ENCODE measurements at places on chromosomes 13 and 19. TPM values are rescaled to one million over a fixed set of nuclear protein-coding genes. Genes with fewer than 3 reads are reported as not detected.

Gene ACER1
- total RNA-seq = not detected

Gene NLRP7
- not detected for total RNA-seq

Gene ZNF793
- total RNA-seq = 0.73 TPM

Gene PSG2
- total RNA-seq = not detected

Gene COMP
- 0.37 TPM for total RNA-seq

Gene POP4
- 89.7 TPM for total RNA-seq

Gene ZGLP1
- 0.37 TPM for total RNA-seq

Gene HSPH1
- 57.7 TPM for total RNA-seq

Gene PLPP2
- total RNA-seq = 9.6 TPM

Gene CBARP
- total RNA-seq = 2.9 TPM

Gene MCEMP1
- total RNA-seq = not detected

Gene CTXN1
- 0.73 TPM for total RNA-seq

Gene NKG7
- total RNA-seq = not detected

Gene DOCK9
- 18.0 TPM for total RNA-seq

Gene POU2F2
- total RNA-seq = 0.37 TPM

Gene SOX1
- not detected for total RNA-seq

Gene RSPH6A
- 0.39 TPM for total RNA-seq

Gene CEACAM3
- not detected for total RNA-seq

Gene ZNF256
- total RNA-seq = 4.0 TPM

Gene PAF1
- 28.7 TPM for total RNA-seq

Gene SLC6A16
- total RNA-seq = not detected

Gene SLC25A41
- total RNA-seq = not detected

Gene SCN1B
- 2.2 TPM for total RNA-seq

Gene LRRC8E
- total RNA-seq = 6.2 TPM

Gene IGLON5
- not detected for total RNA-seq

Gene TNFSF9
- total RNA-seq = 1.5 TPM

Gene SPRY2
- 43.8 TPM for total RNA-seq

Gene ZNF835
- total RNA-seq = 0.20 TPM

Gene TMEM59L
- under 0.01 TPM for total RNA-seq

Gene LYL1
- total RNA-seq = 0.73 TPM

Gene ZNF525
- 2.0 TPM for total RNA-seq

Gene MAST1
- total RNA-seq = not detected

Gene RNF17
- total RNA-seq = not detected

Gene TMEM259
- total RNA-seq = 68.3 TPM

Gene ZNF132
- total RNA-seq = 7.0 TPM

Gene LGALS7
- total RNA-seq = not detected

Gene ZNF177
- 0.73 TPM for total RNA-seq

Gene GSX1
- not detected for total RNA-seq

Gene FSD1
- total RNA-seq = 2.6 TPM

Gene TNNI3
- total RNA-seq = not detected

Gene IGFL2
- total RNA-seq = not detected

Gene FXYD1
- not detected for total RNA-seq

Gene ZNF442
- 1.8 TPM for total RNA-seq

Gene LRG1
- total RNA-seq = not detected

Gene PEAK3
- total RNA-seq = not detected

Gene SPACA7
- total RNA-seq = not detected

Gene ZSCAN4
- total RNA-seq = not detected

Gene XAB2
- total RNA-seq = 48.3 TPM

Gene CEACAM1
- not detected for total RNA-seq

Gene SYDE1
- total RNA-seq = 30.1 TPM

Gene ZNF837
- 2.2 TPM for total RNA-seq

Gene FREM2
- not detected for total RNA-seq

All from subcutaneous preadipocyte (primary cell).